CD4-positive, alpha-beta T cell treated with Interleukin-1 beta for 1 hour (primary cell): ENCODE measurements at places on chromosomes 2 and 18.
A peak's percentile ranks its signal among the peaks of the same experiment; 100 is the strongest.

DNA sequence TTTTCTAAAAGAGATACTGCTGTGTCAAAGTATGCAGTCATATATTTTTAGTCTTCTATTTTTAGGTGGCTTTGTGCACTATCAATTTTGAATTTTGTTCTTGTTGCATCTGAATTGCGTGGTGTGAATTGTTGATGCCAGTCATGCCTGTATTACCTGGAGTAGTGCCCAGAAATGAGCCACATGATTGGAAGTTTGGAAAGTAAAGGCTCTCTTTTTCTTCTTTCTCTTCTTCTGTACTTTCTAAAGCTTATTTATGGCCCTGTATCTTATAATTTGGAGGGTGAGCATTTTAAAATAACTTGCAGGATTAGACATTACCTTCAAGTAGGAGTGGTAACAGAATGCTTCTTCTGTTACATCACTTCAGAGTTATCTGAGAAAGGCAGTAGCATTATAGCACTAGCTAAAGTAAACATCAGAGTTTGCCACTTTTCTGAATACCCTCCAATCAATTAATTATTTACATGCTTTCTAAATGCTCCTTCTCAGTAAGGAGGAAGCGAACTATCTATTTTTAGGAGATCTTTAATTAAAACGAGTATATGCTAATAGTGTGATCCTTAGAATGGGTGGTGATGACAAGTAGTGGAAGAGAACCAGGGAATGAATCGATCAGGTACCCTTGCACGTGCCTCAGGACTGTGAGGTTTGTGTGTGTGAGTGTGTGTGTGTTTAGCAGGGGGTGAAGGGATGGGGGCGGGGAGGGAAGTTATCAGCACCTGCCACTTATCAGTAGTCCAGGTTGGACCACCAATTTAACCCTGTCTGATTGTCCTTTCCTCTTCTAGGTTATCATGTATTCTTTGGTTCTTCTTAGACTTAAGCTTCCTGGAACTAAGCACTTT, 112.5 kb downstream of the MAP3K20 start:
- DNase-seq: no peak

- DNase-seq: no peak
Measured at GRCh38 chr2:240284503-240285259, 144.2 kb upstream of the OTOS start.

GRCh38 chr2:37558623-37559022, 112.8 kb downstream of the CDC42EP3 start:
- no peak for DNase-seq

DNA sequence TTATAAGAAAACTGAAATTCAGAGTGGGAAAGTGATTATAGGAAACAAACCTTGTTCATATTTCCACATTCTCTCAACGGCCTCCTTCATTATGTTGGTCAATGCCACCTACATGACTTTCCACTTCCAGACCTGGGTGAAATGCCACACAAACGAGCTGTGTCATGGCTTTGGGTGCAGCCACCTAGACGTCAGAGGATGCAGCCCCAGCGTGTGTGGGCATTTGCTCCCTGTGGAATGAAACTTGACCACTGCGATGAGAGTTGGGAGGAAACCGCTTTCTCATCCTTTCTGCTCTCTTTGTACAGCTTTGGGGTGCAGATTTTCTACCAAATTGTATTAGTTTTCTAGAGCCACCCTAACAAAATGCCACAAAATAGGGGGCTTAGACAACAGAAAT, 291.0 kb downstream of the CYRIA start:
- DNase-seq: no peak

DNA sequence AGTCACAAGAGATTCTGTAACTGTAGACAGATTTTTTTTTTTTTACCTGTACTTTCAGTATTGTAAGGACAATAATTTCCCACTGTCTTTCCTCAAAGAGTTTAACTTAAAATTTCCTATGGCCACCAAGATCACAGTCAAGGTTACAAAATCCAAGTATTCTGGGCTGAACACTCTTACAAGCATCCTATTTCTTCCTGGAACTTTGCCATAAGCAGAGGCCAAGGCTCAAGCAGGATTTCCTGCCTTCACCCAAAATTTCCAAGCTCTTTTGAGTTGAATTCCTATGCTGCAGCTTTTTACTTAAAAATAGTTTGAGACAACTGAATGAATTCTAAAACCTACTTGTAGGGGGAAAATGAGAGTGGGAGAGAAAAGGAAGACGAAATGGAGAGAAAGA, 299.4 kb downstream of the ZNF516 start:
- DNase-seq: no peak

- DNase-seq: no peak
Measured at GRCh38 chr2:15925819-15926218, 14.5 kb upstream of the MYCN start.

- DNase-seq: no peak
Measured at GRCh38 chr2:237472187-237472712, 14.8 kb upstream of the MLPH start.

GRCh38 chr18:41096504-41096903, 858.5 kb upstream of the PIK3C3 start:
- no peak for DNase-seq

- no peak for DNase-seq
Measured at GRCh38 chr2:233835230-233836186, 18.8 kb downstream of the HJURP start.

- no peak for DNase-seq
Measured at GRCh38 chr2:96888072-96889011, 18.5 kb upstream of the SEMA4C start.

DNA sequence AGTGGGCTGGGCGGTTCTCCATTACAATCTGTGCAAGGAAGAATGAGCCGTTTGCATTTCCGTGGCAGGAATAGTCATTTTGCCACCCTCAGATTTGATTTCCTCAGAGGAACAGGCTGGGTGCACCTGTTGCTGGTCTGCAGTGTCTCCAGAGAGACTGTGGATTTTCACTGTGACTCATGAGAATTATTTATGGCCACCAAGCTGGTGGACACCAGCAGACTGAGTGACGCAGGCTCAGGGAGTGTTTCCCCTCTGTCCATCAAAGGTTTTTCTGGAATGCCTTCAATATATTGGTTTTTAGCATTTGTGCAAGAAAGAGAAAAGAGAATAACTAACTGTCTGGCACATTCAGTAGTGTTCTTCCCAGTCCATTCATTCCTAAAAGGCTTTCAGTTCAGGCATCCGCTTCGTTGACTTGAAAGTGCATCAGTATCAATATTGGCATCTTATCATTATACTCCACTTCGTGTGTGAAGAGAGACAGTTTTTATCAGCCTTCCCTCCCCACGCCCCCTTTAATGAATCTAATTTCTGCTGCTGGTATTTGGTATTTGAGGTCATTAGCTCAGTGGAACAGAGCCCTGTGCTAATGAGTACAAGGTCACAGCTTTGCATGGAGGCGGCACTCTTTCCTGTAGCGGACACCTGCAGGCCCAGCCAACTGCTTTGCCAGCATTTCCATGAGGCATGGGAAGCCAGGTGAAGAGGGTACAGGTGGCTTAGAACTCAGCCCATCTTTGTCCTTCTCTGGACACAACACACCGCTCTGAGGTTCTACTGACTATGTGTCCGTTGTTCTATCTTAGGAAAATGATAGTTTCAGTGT, 39.9 kb downstream of the PRKCE start:
- DNase-seq: no peak

DNA sequence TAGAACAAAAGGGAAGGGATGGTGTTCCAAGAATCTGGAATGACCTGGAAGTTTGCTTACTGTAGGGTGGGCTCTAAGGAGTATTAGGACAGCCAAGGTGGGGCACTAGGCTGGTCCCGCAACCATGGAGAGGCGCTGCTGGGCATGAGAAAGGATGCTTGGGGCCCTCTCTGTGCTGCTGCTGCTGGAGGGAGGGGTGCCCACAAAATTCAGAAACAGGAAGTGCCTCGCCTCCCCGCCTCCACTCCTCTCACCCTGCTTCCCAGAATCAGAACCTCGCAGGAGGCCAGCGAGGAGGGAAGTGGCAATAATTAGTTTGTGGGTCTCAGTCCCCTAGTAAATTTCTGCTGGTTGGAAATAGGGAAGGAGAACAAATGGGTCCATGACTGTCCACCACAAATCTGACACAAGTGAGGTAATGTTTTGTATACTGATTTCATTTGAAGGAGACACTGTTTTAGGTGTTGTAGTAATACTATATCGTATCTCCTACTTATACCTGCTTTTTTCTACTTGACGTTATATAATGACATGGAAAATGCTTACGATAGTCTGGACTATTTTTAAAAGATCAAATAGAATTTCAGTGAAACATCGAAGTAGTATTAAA, 7.9 kb upstream of the PDCL3 start:
- peak; percentile 39 for DNase-seq

GRCh38 chr2:106098081-106098480, 96.0 kb downstream of the UXS1 start:
- DNase-seq: peak; percentile 34

GRCh38 chr2:169221745-169222369, 140.5 kb downstream of the LRP2 start:
- DNase-seq: no peak

GRCh38 chr2:55761526-55761925, 67.9 kb upstream of the PNPT1 start:
- DNase-seq: no peak

DNA sequence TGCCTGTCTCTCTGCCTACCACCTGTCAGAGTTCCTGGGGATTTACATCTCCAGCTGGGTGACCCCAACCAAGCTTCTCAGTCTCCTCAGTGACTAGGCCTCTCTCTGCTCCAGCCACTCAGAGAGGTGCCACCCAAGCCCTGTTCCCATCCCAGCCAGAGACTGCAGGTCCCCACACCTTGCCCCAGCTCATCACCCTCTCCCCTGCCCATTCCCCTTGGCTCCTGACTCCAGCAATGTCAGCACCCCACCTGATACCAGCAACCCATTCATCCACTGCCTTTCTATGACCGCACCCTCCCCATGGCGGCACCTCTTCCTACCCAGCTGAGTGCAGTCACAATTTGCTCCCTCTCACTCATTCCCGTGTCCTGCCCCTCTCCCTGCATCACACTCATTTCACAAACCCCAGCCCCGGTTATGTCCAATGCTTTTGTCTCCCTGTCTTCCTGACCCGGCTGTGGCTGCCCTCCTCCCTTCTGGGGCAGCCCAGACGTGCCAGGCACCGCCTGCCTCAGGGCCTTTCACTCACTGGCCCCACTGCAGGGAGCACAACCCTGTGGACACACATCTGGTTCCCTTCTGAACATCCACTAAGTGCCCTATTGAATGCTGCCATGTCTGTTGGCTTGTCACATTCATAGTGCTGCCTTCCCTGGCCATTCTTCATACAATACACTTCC, 494.8 kb upstream of the HS6ST1 start:
- no peak for DNase-seq

- no peak for DNase-seq
Measured at GRCh38 chr18:44130376-44130942, 550.2 kb upstream of the SETBP1 start.

GRCh38 chr2:136024616-136025015, 39.2 kb upstream of the DARS1 start:
- DNase-seq: no peak

DNA sequence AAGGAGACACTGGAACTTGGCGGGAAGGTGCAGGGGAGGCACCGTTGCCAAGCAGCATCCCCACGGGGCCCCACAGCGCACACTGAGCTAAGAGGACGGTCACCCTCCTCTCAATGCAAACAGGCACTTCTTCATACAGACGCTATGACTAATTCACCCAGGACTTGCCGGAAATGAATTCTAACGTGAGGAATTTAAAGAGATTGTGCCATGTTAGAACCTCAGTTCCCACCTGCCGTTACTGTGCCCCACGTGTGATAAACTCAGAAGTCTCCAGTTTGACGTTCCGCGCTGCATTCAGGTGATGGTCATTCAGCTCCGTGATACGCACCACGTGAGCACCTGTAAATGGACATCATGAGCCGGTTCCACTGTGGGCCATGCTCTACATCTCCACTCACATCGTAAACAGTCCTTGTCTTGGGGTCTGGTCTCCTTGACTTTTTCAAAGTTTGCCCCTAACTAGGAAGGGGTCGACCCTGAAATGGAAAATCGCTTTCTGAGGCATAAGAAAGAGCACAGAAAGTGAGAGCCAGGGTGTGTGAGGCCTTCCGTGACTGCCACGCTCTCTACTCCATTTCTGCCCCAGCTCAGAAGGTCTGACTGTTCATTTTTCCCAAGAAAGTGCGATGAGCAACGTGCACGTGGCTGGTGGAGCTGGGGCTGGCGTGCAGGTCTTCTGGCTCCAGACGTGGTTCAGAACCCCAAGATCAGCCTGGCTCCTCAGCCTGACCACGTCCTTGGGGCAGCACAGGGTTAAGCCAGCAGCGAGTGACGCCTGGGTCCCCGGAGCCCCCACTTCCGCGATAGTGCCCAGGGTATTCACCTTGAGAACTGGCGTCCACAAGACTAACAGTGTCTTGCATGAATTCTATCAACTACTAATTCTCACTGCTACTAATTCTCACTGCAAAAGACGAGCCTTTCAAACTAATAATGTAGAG, 35.1 kb downstream of the TMEM18 start:
- no peak for DNase-seq

DNA sequence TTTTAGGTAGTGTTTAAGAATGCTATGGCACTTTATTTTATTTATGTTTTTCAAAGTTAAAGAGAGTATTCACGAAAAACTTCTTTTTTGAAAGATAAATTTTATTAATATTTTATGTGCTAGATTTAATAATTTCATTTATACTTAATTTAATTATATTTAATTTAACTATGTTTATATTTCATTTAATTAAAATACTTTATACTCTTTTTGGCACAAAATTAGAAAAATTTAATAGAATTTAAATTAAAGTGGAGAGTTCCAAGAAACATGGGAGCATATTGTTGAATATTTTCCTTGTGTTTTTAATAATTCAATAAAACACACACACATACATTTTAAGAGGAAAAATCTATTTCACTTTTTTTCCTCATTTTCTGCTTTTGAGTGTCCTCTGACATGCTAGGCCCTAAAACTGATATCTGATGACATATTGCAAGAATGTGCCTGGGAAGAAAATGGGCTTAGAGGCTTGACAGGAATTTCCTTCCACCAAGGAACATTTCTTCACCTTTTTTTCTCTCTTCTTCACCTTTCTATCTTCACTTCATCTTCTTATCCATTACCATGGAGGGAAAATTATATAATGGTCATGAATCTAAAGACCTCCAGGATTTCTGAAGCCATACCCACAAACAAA, 15.4 kb downstream of the ARHGAP28 start:
- DNase-seq: no peak

DNA sequence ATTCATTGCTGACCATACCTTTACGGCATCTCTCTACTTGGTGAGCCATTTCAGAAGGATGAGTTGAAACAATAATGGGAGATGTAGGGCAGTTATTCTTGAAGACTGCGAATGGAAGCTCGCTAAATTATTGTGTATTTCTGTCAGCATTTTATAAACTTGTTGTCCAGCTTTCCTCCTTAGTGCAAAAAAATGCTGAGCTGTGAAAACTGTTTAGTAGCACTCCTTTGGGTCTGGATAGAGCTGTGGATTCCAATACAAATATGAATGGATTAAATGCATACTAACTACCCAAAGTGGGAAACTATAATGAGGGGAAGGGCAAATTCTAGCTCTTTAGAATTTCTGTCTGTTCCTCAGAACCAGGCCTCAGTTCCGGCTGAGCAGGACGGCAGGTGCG, 461.6 kb downstream of the TXNL1 start:
- no peak for DNase-seq

DNA sequence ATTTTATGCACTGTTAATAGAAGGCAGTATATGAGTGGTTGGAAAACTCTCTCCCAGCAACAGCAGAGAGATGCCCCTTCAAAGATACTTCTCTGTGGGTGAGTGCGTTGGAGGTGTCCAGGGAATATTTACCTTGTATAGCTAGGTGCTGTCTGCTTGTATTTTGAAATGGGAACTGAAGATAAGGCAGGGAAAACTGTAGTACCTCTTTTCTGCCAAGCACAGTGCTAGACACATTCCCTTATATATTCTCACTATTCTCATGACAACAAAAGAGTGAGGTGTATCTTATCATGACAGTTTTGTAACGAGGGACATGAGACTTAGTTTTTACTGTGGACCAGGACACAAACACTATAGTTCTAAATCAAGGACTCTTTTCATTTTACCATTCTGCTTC, 2.1 kb downstream of the TTC39C start:
- no peak for DNase-seq
